ENCODE measurements at places on chromosomes 4 and X.

- DNase-seq, result no peak
Measured at GRCh38 chr4:2266181-2266580, 4.3 kb upstream of the MXD4 start.

DNA sequence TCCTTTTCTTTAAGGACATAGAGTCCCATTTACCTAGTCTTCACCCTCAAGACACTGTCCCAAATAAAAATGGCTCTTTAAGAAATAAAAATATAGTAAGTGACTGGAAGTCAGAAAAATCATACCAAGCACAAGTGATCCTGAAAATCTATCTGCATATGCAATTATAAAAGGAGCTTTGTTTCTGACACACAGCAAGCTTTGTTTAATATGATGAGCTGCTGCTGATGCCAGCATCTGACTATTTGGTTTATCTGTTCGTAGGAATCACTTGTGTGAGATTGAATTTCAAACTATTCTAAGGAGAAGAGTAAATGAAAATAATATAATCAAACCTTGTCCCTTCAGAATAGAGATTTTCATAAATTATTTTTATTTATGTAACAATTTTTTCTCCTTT, 332.4 kb downstream of the PCDH7 start:
- no peak for DNase-seq

- no peak for DNase-seq
Measured at GRCh38 chr4:143085224-143085623, 99.5 kb upstream of the USP38 start.

DNA sequence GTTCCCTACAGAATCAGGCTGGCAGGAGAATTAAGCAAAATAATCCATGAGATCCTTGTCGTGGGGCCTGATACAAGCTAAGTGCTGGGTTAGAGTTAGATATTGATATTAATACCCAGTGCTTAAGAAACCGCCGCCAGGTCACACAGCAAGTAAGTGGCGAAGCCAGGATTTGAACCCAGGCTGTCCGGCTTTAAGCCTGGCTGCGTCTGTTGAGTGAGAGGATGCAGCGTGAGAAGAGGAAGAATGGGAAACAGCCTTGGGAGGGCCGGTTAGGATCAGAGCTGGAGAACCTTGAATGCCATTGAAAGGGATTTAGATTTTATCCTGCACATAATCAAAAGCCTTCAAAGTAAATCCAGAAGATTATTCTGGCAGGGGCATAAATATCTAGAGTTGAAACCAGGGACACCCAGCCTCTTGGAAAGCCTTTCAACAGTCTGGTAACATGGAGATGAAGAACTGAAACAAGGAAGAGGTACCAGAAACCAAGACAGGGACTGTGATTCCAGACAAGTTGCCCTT, 64.8 kb upstream of the HELT start:
- no peak for DNase-seq

- no peak for DNase-seq
Measured at GRCh38 chr4:40837094-40837870, 87.5 kb downstream of the NSUN7 start.

DNA sequence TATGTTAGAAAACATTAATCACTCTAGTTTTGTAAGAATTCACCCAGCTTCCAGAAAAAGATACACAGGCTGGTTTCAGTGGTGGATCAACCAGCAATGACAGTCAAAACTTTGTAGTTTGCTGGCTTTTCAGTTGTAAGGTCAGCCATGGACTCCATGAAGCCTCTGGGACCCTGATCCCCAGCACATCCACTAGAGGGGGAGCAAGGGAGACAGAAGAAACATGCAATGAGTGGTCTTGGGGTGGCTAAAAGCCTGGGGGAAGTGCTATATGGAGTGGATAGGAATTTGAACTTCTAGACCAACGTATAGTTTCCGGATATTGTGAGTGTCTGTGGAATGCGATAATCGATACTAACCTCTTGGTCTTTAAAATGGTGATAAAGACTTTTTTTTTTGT, 72.7 kb downstream of the AFF2 start:
- no peak for DNase-seq

GRCh38 chr4:1298461-1298860, 8.8 kb downstream of the MAEA start:
- no peak for DNase-seq

DNA sequence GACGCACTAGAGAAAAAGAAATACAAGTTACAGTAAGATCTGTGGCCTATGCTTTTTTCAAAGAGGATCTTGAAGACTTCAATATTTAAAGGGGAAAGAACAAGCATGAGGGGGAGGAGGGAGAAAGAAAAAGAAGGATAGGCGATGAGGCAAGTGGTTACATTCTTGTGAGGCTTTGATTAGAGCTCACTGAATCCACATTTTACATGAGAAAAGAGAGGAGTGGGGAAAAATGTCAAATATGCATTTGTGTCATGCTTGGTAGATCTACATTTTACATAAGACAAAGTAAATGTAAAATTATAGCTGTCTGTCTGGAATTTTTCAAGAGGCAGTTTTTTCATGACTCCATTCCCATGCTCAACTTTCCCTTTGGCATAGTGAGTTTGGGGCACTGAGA, 965.9 kb downstream of the FSTL5 start:
- DNase-seq, result no peak

GRCh38 chr4:110085131-110085530, 113.3 kb downstream of the ELOVL6 start:
- peak; percentile 15 for DNase-seq

DNA sequence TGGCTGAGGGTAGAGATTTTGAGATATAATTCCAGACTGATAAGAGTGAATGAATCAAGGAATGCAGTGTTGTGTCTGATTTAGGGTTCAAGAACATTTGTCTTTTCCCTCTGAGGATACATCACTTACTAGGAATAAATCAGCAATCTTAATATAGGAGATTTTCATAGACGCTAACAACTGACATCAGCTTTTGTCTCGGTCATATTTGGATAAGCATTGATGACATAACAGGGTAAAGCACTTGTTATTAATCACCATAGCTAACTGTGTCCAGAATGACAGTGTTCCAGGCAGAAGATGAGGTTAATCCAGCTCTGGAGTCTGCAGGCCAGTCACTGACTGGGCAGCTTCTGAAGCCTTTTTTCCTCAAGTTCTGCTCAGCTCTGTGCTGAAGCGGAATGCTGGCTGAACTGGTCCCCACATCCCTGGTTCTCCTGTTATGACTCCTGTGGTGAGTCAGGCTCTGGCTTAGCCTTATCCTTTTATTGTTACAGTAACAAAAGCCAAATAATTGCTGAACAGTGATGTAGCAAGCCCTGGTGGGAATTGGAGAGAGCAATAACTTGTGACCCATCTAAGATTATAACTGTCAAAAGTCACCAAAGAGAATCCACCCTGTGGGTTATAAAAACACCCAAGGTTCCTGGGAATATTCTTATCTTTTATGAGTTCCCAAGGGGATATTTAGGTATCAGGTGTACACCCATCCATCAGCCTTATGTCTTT, 41.8 kb downstream of the FNIP2 start:
- peak; percentile 34 for DNase-seq

DNA sequence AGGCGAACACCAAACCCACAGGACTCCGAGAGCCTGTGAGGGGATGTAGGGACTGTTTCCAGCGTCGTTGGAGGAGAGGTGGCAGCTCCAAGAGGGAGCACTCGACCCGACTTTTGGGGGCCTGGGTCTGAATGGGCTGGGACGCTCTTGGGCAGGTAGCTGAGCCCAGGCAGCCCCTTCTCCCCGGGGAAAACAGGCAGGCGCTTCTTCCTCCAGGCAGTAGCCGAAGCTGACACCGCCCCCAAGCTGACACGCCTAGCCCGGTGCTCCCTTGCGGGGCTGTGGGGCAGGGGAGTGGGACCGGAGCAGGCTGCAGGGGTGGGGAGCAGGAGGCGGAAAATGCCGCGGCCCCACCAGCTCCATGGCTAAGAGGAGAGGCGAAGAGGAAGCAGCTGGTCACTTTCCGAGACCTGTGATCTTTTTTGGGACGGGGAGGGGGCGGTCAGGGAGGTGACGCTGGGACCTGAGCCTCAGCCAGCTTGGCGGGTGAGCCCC, 4.2 kb downstream of the NKX1-1 start:
- peak; percentile 8 for DNase-seq

- DNase-seq, result no peak
Measured at GRCh38 chr4:145061318-145061920, 36.6 kb downstream of the ANAPC10 start.

DNA sequence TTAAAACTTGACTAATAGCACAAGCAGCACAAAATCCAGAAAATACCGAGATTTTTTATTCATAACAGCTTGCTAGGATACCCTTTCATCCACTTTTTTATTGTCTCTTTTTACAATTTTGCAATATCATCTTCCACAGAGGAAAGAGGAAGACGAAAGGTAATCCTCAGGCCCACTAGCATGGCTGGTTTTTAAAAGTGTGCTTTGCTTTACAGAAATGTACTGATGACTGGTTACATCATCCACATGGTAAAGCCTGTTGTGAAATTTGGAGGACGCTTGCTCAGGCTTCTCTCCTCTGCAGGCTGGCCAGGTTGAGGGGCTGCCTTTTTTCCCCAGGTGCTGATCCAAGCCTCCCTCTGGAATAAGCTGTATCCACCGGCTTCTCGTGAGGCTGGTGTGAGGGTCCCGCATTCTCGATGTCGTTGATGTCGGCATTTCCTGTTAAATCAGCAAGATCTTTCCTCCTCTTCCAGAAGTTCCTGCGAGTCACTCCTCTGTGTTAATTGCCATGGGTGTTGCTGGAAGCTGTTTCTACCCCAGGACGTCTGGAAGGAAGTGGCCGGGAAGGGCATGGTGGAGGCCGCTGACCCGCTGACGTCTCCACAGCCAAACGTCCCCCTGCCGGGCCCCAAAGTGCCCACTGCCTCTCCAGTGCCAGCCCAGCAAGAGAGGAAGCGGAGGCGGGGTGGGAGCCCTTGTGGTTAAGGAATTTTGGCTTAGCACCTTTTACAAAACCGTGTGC, 5.8 kb upstream of the DGKQ start:
- no peak for DNase-seq

- peak; percentile 80 for DNase-seq
Measured at GRCh38 chr4:153521999-153522801, 56.0 kb downstream of the TMEM131L start.

DNA sequence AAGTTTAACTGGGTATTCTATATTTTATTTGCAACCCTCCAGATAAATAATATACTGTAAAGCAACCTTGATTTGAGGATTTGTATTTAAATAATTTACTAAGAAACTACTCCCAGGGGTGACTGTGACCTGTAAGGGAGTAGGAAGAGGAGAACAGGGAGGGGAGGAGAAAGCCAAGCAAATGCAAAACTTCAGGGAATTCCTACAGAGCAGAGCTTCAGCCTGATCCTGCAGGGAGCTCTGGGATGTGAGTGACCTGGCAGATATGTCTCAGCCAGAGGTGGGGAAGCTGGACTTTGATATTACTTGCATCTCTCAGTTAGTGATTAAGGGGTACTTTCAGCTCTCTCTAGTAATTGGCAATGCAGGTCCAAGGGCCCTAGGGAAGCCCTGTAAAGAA, 302.0 kb downstream of the FRMPD4 start:
- DNase-seq, result no peak

GRCh38 chr4:128913228-128913627, 103.7 kb downstream of the JADE1 start:
- no peak for DNase-seq

DNA sequence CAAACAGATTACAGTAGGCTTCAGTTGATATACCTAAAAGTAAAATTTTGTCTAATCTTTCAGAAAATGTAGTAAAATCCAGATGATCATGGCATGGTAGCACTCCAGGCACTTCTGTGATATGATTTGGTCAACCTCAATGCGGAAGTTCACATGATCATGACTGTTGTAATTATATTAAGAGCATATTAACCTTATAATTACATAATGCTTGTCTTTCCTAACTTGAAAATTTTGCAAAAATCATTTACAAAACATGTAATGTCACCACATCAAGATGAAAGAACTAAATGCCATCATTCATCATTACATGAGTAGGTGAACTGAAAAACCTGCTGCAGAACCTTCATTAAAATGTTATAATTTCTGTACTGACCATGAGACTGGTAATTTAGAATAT, 88.1 kb downstream of the MBNL3 start:
- DNase-seq, result no peak

DNA sequence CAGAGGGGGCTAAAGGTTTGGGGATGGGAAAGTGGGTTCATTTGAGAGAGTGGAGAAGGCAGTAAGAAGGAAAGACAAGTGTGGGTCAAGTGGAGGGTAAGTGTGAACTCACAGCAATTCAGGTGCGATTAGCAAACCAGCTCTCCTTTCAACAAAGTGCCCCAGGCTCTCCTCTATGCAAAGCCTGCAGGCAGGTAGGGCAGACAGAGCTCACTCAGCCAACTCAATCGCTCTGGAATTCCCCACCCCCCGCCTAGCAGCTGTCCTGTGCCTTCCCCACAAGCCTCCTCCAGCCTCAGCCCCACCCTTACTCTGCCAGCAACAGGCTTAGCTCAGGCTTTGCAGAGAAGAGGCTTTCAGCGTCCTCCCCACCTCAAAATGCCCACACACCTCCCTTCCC, 14.8 kb upstream of the MAMLD1 start:
- no peak for DNase-seq

- no peak for DNase-seq
Measured at GRCh38 chr4:128456171-128456570, 168.6 kb upstream of the PGRMC2 start.

GRCh38 chr4:6360385-6360784, 90.7 kb downstream of the WFS1 start:
- DNase-seq, result no peak

- no peak for DNase-seq
Measured at GRCh38 chr4:27308379-27308778, 447.7 kb downstream of the STIM2 start.

DNA sequence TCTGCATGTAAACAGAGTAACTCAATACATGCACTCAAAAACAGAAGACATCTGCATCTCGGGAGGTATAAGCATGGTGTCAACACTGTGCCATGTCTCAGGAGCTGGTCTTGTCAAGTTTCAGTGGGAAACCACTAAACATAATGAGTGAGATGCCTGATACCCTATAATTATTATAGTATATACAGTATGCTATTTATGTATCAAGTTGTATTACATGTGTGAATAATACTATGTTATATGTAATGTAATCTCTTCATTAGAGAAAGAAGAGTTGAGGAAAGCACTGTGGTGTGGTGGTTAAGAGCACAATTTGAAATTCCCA, 2.5 kb downstream of the PPBP start:
- no peak for DNase-seq

DNA sequence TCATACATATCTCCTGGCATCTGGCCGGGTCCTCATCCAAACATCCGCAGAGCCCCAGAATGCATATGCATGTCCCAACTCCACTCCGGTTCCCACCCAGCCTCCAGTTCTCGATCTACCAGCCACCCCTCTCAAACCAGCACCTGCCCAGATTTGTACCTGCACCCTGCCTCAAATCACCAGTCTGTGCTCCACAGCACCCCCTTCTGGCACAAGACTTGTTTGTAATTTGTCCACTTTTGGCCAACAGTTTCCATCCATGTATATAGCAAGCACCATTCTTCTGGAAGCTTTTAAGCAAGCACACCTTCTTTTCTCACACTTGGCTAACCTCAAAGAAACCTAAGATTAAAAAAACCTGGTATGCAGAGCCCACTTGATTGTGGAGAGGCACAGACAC, 644.1 kb downstream of the MID1IP1 start:
- DNase-seq, result peak; percentile 68

- DNase-seq, result no peak
Measured at GRCh38 chr4:133775881-133776280, 425.7 kb downstream of the PABPC4L start.

Measured in activated CD4-positive, alpha-beta memory T cell treated with anti-CD3 and anti-CD28 coated beads for 36 hours (primary cell).